Stimulated activated CD8-positive, alpha-beta memory T cell treated with anti-CD3 and anti-CD28 coated beads, Interleukin-12 subunit alpha, Interleukin-12 subunit beta, amount 100 ng/mL, for 1 hour (primary cell): ENCODE measurements at places on chromosomes 7 and 10.

DNA sequence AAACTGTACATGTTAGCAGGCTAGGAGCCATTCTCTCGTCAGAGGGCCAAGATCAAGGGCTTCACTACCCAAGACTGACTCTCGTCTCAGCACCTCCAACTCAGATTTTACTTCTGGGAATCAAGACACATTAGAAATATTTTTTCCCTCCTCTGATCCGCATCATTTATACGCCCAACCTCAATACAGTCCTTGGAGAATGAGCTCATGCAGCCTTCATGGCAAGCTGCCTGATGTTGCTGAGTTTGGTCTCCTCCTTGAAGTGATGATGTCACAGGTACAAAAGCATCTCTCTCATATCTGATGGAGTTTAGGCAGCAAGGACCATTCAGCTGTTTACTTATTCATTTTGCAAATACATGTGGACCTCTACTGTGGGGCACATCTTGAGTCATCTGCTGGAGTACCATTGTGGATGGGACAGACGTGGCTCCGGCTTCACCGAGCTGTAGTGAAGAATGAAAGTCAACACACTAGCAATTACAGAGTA lies 114.0 kb downstream of the BMPER start:
- no peak for DNase-seq

DNA sequence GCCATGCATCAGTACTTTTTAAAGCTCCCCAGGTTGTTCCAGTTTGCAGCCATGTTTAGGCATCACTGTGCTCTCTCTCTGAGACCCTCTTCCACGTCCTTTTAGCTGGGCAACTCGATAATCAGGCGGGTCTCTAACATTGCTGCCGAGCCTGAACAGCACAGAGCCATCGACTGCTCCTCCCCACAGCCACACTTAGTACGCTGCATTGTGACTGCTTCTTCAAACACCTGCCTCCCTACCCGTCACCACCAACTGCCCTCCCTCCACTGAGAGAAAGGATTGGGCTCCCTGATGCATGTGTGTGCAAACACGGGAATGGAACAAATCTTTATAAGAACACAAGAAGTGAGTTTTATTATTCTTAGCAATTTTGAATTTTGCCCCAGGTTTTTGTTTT lies 11.4 kb upstream of the TACR2 start:
- DNase-seq = no peak

- no peak for DNase-seq
These were observed 192.7 kb downstream of the EXOC4 start for GRCh38 chr7:133445617-133446016.

DNA sequence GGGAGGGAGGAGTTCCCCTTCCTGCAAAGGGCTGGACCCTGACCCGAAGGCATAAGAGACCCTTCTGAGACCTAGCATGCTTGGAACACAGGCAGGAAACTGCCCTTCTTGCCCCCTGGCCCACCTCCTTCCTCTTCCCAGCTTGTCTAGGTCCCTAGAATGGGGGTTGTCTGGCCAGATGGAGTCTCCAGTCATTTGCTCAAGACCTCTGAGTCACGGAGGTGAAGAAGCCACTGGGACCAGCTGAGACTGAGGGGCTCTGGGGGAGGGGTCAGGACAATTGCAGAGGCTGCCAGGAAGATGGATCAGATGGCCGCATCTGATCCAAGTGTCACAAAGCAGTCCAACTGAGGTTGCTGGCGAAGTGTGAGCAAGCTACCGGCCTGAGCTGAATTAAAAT lies 46.2 kb downstream of the COL13A1 start:
- no peak for DNase-seq

DNA sequence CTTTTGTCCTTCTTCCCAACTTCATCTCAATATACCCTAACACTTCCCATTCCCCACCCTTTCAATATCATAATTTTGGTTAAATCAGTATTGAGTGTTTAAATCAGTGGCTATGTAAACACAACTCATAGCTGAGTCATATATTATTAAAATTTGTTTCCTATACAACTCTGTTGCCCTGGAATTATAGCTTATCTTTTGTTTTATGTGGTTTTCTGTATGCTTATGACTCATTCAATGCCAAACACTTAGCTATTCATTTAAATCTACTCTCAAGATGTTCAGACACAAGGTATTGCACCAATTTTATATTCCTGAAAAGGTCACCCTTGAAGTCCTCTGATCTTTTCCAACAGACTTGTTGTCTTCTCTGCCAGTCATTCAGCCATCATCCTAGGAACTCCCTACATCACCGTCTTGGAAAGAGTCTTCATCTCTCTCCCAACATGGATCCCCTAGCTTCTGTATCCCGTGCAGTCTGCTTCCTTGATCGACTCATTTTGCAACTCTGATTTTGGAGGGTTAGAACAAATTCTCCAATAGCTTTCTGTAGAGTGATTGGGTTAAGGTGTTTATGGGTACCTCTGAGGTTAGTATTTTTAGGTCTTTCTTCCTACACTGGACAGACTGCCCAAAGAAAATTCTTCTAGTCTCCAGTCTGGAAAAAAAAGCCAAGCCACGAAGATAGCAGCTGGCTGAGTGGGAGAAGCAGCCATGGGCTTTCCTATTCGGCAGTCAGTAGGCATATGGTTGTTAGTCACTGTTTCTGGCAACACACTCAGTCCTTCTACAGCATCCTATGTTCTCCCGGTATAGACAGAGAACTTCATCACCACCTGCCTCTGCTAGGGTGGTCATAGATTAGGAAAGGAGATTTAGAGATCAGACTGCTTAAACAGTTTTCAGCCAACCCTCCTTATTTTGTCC lies 102.1 kb downstream of the CRPPA start:
- no peak for DNase-seq

GRCh38 chr7:8365499-8366110 lies 67.8 kb upstream of the NXPH1 start:
- DNase-seq = no peak
